ENCODE measurements at places on chromosomes 7 and 10. TPM values are rescaled to one million over a fixed set of nuclear protein-coding genes. Genes with fewer than 3 reads are reported as not detected.

UCN3 gene
- total RNA-seq = not detected

ANKRD2 gene
- 4.7 TPM for total RNA-seq

ASIC3 gene
- total RNA-seq = 4.3 TPM

DNAAF5 gene
- 50.1 TPM for total RNA-seq

SEMA3E gene
- 2.9 TPM for total RNA-seq

Data from A549 treated with CORT108297 at 1 μM for 4 hours (cell line).